MV-4-11 (cell line): ENCODE measurements at places on chromosomes 13 and 19.

DNA sequence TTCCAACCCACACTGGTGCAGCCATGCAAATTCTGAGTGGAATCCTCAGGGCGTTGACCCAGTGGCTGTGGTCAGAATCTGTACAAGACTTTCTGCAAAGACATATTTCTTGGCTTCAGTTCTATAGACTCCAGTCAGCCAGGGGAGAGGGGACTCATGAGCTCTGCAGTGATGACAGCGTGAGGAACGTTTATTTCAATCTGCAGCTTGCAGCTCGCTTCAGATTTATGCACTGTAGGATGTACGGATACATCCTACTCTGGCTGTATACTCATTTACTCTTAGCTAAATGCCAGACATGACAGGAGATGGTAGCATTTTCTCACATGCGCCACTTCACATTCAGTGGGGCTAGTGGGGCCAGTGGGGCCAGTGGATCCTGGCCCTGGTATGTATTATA lies 276.1 kb downstream of the FGF9 start:
- DNase-seq, result no peak

- no peak for DNase-seq
Measured at GRCh38 chr13:44260336-44260735, 113.3 kb upstream of the SERP2 start.

GRCh38 chr19:50313812-50314536 lies 15.2 kb downstream of the KCNC3 start:
- DNase-seq, result no peak

GRCh38 chr13:75666646-75667351 lies 30.7 kb downstream of the LMO7 start:
- no peak for DNase-seq

DNA sequence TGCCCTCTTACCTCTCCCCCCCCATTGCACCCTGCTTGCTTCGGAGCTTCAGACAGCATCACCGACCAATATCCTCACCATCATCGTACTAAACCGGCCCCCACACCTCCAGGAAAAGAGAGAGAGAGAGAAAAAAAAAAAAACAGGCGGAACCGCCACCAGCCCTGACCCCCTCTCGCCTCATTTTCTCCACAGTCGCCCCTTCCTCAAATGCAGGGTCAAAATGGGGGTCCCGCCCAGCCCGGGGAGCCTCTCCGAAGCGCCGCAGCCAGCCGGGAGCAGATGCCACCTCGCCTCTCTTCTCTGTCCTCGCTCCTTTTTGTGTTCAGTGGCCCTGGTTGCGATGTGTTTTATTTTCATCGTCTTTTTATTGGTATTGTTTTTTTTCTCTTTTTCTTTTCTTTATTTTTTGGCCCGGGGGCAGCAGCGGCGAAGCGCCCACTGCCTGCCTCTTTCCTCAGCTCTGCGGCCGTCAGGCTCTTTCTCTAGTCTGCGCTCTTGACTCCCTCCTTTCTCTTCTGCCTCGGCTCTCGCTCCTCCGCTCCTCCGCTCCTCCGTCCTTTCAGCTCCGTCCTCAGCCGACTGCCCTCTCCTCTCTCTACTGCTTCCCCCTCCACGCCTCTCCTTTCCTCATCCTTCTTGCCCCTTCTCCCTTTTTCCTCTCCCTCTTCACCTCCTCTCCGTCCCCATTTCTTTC lies 41.4 kb downstream of the DEDD2 start:
- no peak for DNase-seq

- DNase-seq, result no peak
Measured at GRCh38 chr19:17170538-17171297, 44.4 kb upstream of the USE1 start.

DNA sequence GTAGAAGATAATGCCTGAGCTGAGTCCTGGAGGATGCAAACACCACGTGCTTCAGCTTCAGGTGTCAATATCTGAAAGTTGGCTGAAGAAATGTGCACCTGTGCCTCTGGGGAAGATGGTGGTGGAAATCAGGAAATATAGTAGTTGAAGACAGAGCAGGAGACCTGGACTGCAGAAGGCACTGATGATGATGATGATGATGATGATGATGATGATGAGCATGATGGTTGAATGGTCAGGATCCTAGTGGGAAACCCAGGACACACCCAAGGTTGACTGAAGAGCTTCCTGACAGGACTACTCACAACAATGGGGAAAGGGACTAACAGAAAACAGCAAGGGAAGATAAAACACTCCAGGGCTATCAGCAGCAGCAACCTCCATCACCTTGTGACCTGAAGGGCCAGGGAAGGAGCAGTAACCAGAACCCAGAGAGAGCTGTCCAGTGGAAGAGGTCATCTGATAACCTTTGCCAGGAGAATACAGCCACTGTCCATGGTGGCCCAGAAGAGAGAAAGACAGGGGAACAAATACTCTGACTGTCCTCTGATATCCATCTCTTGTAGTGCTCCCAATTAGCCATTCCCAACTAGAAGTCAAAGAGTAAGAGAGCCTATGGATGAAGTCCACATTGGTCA lies 170.3 kb downstream of the TSHZ3 start:
- DNase-seq, result no peak

DNA sequence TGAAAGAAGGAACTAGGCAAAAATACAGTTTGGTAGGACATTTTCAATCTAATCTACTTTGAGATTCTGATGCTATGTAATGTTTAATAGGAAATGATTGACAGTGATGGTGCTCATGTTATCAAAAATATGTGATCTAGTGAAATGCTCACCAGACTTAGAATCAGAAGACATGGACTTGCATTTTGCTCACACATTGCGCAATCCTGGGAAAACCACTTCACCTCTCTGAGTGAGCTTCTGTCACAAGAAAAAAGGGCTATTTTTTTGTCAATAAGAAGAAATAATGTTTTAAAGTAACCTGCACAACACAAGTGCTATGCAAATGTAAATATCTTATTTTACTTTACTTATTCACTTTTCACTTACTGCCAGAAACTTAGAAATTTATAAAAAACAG lies 380.9 kb upstream of the HTR2A start:
- DNase-seq, result no peak

DNA sequence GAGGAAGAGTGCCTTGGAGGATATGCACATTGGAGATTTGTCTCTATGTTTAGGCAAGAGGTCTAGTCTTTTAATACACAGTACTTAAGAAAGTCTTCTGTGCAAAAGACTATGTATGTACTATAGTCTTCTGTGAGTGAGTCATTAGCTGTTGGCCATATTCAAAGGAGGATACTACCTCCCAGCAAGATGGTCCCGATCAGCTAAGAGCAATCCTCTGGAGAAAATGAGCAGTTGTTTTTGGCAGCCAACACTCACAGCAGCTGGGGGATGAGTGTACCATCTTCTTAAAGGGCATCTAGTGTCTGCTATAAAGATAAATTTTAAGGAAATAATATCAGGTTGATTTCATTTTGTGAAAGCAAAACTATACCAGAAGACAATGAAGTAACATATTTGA lies 487.8 kb downstream of the KCTD12 start:
- no peak for DNase-seq

GRCh38 chr13:43077906-43078305 lies 54.5 kb downstream of the DNAJC15 start:
- no peak for DNase-seq

DNA sequence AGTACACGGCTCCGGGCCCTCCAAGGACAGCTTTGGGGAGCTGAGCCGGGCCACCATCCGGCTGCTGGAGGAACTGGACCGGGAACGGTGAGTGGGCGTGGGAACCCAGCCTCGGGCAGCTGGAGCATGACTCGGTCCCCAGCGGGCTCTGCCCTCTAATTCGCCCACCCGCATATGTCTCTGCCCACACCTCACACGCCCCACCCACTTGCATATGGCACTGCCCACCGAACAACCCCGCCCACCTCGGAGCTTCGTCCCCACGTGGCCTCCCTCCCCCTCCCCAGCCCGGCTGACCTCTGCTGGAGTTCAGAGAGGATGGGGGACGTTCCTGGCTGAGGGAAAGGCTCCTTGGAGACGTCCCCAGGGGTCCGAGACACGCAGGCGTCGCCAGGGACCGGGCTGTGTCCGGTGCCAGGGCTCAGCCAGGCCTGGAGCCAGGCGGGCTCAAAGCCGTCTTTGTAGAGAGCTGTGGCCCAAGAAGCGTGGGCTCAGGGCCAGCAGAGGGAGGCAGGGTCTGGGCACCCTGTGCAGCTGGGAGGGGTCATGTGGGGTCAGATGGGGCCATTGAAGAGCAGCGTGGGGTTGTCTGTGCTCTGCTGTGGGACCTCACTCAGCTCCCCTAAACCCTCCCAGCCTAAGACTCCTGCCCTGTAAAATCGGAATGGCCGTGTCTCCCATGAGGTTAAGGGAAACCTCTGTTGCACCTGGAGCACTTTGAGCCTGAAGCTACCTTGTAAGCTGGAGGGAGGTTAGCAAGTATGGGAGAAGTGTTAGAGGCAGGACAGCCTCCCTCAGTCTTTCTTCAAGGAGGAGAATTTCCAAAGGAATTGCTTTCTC lies 3.8 kb downstream of the APC2 start:
- no peak for DNase-seq

GRCh38 chr19:33904681-33905080 lies 108.0 kb downstream of the KCTD15 start:
- DNase-seq, result no peak

DNA sequence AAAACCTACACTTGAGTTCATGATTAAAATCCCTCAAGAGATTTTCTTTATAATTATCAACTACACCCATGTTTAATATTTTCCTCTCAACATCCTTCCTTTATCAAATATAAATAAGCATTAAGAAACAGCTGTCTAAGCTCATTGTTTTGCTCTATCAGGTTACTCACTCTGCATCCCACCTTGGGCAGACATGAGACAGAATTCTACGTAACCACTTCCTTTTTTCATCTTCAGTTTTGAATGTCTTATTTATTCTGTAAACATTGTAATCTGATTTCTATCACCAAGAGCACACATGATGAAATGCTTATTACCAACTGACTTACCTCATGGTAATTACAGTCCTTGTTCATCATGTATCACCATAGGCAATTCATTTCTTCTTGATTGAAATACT lies 1256.6 kb upstream of the ATXN8OS start:
- no peak for DNase-seq

DNA sequence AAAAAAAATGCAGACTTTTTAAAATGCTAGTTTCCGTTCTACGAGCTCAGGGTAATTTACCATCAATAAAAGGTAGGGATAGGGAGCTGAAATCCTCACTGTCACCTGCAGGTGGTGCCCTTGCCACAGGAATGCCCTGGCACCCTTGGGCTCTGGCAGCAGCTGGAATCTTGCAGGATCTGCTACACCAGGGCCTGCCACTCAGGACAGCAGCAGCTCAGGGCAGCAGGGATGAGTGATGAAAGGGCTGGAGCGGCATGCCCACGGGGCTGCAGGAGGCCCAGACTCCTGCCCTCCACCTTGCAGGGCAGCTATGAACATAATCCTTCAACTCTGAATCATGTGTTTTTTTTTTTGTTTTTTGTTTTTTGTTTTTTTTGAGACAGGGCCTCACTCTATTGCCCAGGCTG lies 54.0 kb downstream of the GNG7 start:
- DNase-seq, result peak; percentile 84
